ENCODE measurements at places on chromosomes 3 and 15.
A peak's percentile ranks its signal among the peaks of the same experiment; 100 is the strongest.

GRCh38 chr15:62856466-62857246 is 185.9 kb upstream of the TPM1 start:
- no peak for DNase-seq

DNA sequence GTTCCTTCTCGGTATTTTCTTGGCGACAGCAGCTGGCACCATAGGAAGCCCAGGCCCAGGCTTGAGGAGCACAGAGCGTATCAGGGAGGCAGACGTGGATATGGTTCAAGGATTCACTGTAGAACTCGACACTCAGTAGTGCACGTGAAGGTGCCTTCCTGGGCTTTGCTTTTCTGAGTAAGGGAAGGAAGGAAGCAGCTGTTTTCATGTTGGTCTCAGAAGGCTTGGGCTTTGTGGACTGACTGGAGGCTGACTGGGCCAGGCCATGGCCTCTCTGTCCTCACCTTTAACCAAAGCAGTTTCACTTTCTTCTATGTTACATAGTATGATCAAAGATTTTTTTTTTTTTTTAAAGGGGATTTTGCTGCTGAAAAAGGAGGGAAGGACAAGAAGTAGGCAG is 6.9 kb upstream of the GHRL start:
- DNase-seq, result no peak

- peak; percentile 68 for DNase-seq
These were observed 2.0 kb downstream of the FAM43A start for GRCh38 chr3:194687638-194688199.

GRCh38 chr3:144663456-144664436 is 692.1 kb downstream of the DIPK2A start:
- no peak for DNase-seq

- DNase-seq, result no peak
These were observed 244.2 kb downstream of the TLE3 start for GRCh38 chr15:69853544-69853951.

- DNase-seq, result no peak
These were observed 889.2 kb downstream of the PDCD6IP start for GRCh38 chr3:34687671-34688070.

GRCh38 chr3:171494457-171495109 is 34.4 kb upstream of the TNIK start:
- DNase-seq, result no peak

DNA sequence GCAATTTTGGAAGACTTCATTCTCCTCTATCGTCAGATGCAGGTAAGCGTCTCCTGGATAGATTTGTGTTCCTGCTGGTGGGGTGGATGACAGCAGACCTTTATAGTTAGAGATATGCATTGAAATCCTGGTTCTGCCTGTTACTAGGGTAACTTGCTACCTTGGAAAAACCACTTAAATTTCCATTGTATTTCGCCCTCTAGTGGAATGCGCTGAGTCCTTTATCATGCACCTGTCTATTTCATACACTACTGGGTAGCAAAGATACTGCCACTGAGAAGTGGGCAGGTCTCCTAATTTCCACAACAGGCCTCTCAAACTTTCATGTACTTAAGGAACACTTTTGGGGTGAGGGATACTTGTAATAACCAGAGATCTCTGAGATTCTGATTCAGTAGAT is 209.5 kb upstream of the SUCLG2 start:
- DNase-seq, result no peak

GRCh38 chr3:168091941-168092340 is 3.8 kb downstream of the GOLIM4 start:
- no peak for DNase-seq

GRCh38 chr3:33897306-33897705 is 98.9 kb downstream of the PDCD6IP start:
- DNase-seq, result no peak

GRCh38 chr3:129161860-129162271 is 1.0 kb upstream of the ISY1 start:
- DNase-seq, result no peak

GRCh38 chr15:36347272-36347858 is 232.1 kb upstream of the CDIN1 start:
- no peak for DNase-seq

GRCh38 chr15:45729141-45729540 is 94.3 kb downstream of the SQOR start:
- DNase-seq, result no peak

DNA sequence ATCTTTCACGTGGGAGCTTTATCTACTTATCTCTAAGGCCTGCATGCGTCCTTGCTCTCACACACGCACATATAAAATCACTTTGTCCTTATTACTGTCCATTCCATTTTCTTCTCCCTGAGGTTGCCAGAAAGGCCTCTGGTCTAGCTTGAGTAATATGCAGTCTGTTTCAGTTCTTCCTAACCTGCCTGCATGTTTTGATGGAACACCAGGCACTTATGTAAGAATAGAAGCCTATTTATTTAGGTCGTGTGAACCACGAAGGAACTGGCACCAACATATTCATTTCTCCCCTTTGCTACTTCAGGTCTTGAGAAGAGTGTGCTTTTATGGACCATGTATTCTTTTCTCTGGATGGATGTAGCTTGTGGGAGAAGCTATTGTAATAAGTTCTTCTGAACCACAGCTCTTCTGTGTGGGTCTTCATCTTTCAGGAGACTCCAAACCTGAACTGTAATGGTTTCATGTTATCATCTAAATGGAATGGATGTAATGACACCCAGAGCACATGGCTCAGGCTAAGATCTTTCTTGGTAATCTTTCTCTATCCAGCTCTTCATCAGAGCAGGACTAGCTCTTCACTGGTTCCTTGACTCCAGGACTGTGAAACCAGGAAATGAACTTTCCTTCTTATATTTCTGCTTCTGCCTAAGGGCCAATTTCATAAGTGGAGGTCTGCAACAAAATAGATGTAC is 53.8 kb downstream of the UBE2E2 start:
- no peak for DNase-seq

- DNase-seq, result peak; percentile 21
These were observed 738 bp downstream of the ACAP2 start for GRCh38 chr3:195441992-195442572.
